Stimulated activated CD8-positive, alpha-beta memory T cell treated with anti-CD3 and anti-CD28 coated beads, Interleukin-15, amount 100 ng/mL, for 48 hours (primary cell): ENCODE measurements at places on chromosomes 13 and 19.
A peak's percentile ranks its signal among the peaks of the same experiment; 100 is the strongest.

DNA sequence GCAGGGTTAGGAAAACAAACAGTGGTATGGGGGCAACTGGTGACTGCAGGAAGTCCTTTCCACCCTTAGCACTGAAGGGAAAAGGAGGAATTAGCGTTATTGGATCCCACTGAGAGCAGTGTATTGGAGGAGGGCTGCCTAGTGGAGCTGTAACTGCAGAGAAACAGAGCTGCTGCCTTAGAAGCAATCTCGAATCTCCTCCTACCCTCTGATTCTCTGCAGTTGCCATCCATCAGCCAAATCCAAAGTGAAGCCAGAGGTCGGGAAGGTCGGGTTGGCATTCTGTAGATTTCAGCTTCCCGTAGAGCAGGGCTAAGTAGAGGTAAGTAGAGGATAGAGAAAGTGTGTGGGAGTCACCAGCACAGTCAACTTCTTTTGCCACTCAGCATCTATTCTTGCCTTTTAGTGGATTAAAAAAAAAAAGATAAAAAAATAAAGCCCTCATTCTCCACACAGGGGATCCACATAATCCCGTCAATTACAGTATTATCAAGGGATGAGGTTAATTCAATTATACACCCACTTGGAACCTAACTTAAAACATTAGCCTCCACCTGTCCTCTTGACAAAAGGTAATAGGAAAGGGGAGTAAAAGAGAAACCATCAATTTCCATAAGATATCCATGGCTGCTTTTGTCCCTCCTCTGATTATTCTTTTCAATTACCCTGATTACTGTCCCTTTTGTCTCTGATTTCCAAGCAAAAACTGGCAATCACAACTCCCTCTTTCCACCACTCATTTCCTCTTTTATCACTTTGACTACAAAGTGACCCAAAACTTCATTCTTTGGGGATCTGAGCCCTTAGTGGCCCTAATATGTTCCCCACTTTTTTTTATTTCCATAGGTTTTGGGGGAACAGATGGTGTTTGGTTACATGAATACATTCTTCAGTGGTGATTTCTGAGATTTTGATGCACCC is 234.7 kb downstream of the RBM26 start:
- no peak for DNase-seq

DNA sequence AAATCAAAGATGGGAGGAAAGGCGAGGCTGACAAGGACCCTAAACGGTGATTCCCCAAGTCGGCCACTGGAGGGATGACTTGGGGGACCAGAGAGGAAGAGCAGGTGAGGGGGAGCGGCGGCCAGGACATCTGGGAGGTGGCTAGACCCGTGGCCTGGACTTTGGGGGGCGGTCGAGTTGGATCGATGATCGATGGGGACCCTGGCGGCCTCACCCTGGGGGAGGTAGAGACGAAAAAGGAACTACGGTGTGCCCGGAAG is 7.7 kb upstream of the CIRBP start:
- no peak for DNase-seq

- no peak for DNase-seq
Measured at GRCh38 chr19:35059799-35060091, 18.2 kb downstream of the HPN start.

GRCh38 chr19:27765912-27766725 is 1446.8 kb downstream of the UQCRFS1 start:
- no peak for DNase-seq

DNA sequence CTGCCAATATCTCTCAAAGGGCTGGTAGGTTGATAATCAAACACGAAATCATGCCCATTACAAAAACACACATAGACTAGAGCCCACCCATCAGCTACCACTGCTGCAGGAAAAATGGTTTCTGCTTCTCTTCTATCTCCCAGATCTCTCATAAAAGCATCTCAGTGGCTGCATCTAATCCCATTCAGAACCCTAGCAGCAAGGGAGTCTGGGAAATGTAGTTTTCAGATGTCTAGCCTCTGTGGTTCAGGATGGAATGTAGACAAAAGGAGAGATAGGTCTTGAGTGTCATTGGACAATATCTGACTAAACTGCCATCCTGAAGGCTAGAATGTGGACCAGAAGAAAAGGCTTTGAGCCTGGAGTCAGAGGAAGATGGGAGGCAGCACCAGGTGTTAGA is 32.1 kb downstream of the RDH8 start:
- DNase-seq, result no peak

- no peak for DNase-seq
Measured at GRCh38 chr19:3359015-3359918, 7.1 kb upstream of the NFIC start.

GRCh38 chr19:19900139-19900728 is 512 bp upstream of the ZNF93 start:
- DNase-seq, result no peak

- peak; percentile 94 for DNase-seq
Measured at GRCh38 chr19:18291590-18292461, 10.4 kb upstream of the JUND start.

DNA sequence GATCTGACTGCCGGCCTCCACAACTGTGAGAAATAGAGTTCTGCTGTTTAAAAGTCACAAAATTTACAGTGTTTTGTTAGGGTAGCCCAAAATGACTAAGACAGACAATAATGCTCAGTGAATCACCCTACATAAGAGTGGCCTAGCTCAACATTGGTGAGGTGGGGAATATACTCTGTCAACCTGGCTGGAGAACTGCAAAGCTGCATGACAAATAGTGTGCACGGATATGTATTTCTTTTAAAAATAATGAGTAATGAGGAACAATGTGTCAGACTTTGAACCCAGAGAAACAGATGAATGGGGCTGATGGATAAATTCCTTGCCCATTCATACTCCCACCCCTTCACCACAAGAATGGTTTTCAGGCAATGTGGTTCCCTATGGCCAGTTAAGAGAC is 372.4 kb downstream of the SUCLA2 start:
- DNase-seq, result no peak

DNA sequence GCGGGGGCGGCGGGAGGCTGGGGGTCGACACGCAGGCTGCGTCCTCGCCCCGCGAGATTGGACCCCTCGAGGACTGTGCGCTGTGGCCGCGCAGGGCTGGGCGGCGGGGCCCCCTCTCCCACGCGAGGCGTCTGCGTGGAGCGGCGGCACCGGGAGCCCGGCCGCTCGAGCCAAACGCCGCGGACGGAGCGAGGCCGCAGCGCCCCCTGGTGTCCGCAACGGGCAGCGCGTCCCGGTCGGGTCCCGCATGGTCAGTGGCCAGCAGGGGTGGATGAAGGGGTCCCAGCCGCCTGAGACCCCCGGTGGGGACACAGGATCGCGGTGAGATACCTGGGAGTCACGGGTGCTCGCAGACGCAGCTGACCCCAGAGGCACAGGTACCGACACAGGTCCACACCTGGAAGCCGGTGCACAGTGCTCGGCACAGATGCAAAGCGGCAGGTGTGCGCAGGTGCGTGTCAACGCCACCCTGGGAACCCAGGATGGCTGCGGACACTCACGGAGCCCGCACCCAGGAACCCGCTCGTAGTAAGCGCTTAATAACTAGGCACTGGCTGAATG is 2.1 kb upstream of the CIRBP start:
- DNase-seq, result no peak

- no peak for DNase-seq
Measured at GRCh38 chr13:45337395-45337794, 3.6 kb downstream of the TPT1 start.

- DNase-seq, result no peak
Measured at GRCh38 chr19:17527326-17527725, 15.9 kb downstream of the PGLS start.

DNA sequence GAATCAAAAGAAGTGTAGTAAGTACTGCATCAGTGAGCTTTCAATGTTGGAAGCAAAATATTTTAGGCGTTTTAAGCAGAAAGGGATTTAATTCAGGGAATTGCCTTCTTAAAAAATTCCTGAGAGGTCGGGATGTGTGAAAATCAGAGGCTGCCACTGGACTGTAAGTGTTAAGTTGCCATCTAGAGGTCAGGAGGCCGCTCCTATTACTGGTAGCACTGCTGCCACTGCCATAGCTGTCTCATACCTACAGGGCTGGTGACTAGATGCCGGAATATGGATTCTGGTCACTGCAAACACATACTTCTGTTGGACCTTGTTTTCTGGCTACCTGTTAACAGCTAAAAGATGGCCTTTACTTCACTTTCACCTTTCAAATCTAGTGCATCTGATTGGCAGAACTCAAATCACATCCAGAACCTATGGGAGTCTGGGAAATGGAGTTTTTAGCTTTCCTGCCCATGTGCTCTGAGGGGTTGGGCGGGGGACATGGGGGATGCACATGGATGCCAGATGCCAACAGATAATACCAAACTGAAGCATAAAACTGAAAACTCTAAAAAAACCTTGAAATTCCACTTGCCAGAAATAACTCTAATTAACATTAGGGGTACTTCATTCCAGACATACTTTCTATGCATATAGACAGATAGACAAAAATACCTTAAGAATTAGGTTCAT is 29.8 kb downstream of the DGKH start:
- no peak for DNase-seq

- DNase-seq, result no peak
Measured at GRCh38 chr19:56423276-56423984, 19.3 kb downstream of the ZNF583 start.

DNA sequence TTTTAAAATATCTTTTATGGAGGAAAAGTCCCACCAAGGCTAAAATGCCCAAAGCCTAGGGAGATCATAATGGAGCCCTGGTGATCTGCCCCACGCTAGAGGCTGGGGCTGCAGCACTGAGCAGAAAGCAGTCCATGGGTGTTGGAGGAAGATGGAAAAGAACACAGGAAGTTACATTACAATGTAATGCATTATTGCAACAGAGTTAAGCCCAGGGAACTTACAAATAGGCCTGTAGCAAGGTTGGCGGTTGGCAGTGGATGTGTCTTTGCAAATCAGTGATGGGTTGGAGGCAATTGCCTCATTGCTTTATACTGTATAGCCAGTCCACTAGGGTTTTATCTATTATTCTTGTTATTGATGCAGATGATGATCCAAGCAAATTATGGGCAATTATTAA is 399.9 kb downstream of the NDFIP2 start:
- DNase-seq, result no peak

DNA sequence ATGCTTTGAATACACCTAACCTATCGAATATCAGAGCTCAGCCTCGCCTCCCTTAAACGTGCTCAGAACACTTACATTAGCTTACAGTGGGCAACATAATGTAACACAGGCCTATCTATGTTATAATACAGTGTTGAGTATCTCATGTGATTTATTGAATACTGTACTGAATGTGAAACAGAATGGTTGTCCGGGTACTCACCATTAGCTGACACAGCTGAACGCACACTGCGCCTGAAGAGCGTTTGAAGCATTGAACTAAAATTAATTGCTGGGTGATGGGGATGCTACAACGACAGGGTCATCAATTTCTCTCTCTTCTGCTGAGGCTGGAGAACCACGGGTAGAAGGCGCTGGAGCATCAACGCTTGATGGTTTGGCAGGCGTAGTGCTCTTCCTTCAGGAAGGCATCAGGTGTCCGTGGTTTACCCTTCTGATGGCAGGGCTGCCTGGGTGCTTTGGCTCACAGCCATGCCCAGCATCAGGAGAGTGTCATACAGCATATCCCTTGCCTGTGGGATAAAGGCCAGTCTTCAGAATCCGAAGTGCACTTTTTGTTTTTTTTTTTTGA is 46.9 kb upstream of the UBE2L5 start:
- DNase-seq, result no peak

DNA sequence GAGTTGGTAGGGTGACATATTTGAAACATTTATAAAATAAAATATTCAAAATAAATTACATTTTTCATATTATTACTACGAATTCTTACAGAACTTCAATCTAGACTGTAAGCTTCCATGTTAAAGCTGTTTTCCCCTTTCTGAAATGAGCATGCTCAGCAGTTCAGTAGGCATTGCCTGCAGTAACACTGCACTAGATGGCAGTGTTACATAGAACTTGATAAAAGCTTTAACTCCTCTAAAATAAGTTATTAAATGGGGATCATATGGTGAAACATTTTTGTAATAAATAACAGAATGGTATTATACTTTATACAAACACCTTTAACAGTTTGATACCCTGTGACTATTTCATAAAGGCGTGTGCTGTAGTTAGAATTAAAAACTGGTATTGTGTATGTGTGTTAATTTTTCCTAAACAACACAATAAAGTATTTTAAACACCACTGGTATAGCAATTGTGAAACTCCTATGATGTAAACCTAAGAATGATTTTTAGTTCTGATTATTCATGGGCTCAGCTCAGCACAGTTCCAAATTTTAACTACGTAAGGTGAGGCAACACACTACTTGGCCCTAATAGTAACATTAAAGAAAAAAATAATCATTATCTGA is 11.6 kb upstream of the GPR18 start:
- DNase-seq, result no peak

DNA sequence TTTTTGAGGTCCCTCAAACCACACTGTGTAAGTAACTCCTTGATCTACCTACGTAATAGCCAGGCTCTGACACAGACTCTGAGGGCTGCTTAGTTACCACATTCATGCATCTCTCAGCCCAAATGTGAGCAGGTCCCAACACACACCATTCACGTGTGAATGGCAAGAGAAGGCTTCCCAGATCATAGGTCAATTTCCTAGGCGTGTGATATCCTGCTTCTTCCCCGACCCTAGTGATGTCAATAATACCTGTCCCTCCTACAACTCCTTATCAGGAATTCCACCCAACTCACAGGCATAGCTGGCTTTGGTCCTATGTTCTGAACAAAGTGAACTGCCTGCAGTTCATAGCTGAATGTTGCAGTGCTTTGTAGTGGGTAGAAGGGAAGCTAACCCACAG is 334.5 kb downstream of the RFC3 start:
- DNase-seq, result no peak

- peak; percentile 8 for DNase-seq
Measured at GRCh38 chr13:109869312-109870237, 83.2 kb upstream of the IRS2 start.
